ENCODE measurements at places on chromosomes 4 and X. TPM values are rescaled to one million over a fixed set of nuclear protein-coding genes. Genes with fewer than 3 reads are reported as not detected.

DNA sequence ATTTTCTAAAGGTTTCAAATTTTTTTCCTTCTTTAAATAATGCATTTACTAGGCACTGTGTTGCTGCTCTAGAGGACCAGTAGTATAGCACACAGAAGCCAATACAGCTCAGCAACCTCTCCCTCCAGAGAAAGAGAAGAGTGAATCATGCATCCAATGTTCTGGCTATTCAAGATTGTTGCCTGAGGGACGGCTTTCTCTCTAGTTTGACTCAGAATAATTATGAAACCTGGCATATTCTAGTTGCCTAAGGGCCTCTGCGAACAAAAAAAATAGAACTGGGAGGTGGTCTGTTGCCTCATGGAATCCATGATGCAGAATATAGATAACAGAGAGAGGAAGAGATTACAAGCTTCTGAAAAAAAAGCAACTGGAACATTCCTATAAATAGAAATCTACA, 1233.3 kb upstream of the PABPC4L start:
- DNase-seq = no peak

Gene IL1RAPL2
- not detected for total RNA-seq

Gene TMPRSS11F
- total RNA-seq = not detected

DNA sequence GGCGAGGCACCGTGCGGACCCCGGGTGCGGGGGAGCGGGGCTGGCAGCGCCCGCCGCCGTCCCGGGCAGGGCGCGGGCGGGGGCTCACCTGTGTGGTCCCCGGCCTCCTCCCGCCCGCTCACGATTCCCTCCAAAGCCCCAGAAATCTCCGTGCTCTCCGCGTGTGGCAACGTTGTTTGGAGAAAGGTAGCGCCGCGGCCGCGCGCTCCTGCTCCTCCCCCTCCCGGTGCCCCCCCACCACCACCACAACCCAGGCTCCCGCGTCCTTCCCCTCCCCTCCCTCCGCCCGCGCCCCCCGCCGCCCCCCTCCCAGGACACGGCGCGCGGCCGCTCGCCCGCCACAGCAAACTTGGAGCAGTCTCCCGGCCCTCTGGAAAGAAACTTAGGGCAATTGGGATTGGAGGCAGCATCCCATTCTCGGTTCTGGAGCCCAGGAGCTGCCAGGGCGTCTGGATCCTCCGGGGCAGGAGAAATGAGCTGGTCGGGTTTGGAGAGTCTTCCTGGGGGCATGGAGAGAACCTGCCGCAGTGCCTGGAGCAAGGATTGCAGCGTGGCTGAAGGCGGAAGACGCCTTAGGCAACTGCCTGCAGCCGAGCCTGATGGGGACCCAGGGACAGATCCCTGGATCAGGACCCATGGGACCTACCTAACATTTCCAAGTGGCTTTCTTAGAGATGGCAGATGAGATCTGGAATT, 855 bp downstream of the KLF3 start:
- DNase-seq = no peak

Gene SLC49A3
- total RNA-seq = 0.37 TPM

DNA sequence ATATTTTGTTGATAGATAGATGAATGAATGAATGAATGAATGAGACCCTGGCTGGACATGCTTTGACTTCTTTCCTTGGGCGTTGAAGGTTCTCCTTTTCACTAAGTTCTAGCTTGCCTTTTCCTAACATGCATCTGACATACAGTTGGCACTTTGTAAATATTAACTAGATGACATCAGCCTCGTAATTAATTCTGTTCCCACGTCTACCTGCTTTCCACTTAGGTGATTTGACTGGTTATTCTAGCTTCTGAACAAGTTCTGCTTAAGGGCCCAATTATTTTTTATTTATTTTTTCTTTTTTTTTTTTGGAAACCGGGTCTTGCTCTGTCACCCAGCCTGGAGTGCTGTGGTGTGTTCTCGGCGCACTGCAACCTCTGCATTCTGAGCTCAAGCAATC, 13.9 kb upstream of the RASL11B start:
- no peak for DNase-seq

DNA sequence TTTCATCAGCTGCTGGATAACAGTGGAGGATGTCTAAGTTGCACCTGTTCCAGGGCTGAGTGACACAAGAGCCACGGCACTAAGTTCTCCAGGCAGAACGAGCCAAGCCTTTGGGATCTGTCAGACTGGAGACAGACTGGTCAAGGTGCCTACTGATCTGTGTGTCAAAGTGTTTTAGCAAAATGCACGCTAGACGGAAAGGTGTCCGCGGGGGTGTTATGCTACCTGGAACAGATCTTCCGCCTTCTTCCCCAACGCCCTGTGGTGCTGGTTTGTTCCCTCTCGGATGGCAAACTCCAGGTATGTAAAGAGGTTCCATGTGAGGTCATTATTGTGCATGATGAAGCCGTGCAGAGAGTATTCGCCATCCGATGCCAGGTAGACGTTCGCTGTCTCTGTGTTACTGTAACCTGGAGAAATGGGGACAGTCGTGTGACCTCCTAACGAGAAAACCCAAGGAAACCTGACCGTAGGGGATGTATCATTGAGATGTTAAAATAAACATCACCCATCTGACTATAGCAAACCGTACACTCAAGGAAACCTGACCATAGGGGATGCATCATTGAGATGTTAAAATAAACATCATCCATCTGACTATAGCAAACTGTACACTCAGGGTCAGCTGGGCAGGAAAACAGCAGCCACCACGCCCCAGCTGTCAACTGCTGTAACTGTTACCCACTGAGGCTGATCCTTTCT, 29.7 kb upstream of the SLC25A6 start:
- DNase-seq = no peak

- no peak for DNase-seq
Measured at GRCh38 chrX:40103565-40104323, 6.0 kb upstream of the BCOR start.

Gene CLGN
- 0.11 TPM for total RNA-seq

Gene PDZD4
- total RNA-seq = 0.16 TPM

DNA sequence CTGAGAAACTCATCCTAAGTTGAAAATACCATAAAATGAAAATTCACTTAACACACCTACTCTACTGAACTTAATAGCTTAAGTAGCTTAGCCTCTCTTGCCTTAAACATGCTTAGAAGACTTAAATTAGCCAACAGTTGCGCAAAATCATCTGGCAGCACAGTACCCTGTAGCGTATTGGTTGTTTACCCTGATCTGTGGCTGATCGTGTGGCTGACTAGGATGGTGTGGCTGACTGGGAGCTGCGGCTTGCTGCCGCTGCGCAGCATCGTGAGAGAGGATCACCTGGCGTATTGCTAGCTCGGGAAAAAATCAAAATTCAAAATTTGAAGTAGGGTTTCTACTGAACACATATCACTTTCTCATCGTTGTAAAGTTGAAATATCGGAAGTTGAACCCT, 6.3 kb downstream of the RUFY3 start:
- DNase-seq = no peak

Gene SSX1
- total RNA-seq = not detected

Gene WFS1
- total RNA-seq = 1.3 TPM

Gene ESX1
- total RNA-seq = not detected

Measured in activated CD8-positive, alpha-beta T cell treated with anti-CD3 and anti-CD28 coated beads, Interleukin-2, amount 10 ng/mL, durations not matched to agents 7 days and 5 days (primary cell).